ENCODE measurements at places on chromosomes 7 and 10.

DNA sequence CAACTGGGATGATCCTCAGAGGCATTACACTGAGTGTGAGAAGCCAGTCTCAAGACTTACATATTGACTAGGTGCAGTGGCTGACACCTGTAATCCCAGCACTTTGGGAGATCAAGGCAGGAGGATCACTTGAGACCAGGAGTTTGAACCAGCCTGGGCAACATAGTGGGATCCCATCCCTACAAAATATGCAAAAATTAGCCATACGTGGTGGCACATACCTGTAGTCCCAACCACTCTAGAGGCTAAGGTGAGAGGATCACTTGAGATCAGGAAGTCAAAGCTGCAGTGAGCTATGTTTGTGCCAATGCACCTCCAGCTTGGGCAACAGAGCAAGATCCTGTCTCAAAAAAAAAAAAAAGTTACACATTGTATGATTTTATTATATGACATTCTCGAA is 23.5 kb upstream of the TNPO3 start:
- no peak for DNase-seq

DNA sequence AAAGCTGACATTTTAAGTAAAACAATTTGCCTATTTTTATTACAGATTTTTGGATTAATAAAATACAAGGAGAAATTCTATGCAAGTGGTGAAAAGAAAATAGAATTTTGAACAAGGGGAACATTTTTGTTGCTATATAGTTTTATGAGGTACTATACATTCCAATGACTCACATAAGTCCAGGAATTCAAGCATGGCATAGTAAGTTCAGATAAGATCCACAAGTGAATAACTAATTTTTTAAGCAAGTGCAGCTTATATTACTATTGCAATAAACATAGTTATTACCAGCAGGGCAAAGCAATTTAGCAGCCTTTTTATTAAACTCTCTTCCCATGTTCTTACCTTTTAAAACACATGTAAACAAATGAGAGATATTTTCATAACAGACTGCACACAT is 1123.5 kb upstream of the LRRN3 start:
- DNase-seq: no peak

DNA sequence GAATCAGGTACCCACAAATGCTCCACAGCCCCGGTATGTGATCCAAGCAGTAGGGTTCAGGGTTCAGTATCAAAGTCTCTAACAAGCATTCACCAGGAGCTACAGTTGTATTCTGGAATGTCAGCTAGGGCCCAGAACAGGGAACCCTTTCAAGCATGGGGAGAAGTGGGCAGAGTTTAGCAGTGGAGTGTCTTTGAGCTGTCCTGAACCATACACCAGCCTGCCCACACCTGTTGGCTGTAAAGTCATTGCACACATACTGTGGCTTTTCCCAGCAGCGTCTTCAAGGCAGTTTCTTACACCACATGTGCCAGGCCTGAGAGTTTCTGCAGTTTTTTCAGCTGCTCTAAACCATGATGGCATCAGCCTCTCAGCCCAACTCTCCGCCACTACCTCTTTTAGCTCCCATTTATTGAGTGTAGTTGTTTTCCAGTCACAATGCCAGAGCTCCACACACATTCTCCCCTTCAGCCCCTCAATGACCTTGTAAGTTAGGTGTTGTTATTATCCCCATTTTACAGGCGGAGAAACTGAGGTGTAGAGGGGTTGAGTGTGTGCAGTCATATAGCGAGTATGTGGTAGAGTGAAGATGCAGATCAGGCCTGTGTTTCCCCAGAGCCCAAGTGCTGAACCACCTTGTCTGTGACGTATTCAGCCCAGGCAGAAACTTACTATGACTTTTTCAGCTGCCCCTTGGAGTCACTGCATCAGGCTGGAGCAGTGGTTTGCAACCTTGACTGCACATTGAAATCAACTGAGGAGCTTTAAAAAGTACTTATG is 83.1 kb downstream of the CHN2 start:
- DNase-seq: no peak

DNA sequence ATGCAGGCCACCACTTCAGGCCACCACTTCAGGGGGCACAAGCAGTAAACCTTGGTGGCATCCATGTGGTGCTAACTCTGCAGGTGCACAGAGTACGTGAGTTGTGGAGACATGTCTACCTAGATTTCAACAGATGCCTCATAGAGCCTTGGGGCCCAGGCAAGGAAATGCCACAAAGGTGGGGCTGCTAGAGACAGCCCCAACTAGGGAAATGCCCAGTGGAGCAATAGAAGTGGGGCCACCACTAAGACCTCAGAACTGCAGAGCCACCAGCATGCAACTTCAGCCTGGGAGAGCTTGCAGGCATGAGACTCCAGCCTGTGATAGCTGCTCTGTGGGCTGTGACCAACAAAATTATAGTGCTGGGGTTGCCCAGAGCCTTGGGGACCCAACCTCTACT is 107.6 kb downstream of the DNAJC1 start:
- DNase-seq: no peak

GRCh38 chr10:126387041-126387921 is 996 bp downstream of the ADAM12 start:
- peak; percentile 30 for DNase-seq

DNA sequence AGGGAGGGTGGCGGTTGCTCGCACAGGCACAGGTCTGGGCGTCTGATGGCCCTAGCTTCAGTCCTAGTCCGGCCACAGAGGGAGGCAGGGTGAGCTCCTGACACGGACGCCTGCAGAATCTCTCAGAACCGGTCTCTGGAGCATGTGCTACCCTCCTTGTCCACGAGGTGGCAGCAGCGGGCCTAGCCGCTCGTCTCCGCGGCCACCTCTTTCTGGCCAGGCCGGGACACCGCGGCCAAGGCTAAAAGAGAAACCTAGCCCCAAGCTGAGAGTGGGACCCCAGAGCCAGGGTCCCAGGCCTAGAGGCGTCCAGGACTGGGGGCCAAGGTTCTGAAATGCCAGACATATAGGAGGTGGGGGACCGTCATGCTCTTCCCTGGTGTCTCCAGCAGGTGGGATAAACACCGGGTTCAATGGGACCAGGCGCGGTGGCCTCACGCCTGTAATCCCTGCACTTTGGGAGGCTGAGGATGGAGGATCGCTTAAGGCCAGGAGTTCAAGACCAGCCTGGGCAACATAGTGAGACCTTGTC is 3.2 kb upstream of the LAT2 start:
- peak; percentile 17 for DNase-seq

DNA sequence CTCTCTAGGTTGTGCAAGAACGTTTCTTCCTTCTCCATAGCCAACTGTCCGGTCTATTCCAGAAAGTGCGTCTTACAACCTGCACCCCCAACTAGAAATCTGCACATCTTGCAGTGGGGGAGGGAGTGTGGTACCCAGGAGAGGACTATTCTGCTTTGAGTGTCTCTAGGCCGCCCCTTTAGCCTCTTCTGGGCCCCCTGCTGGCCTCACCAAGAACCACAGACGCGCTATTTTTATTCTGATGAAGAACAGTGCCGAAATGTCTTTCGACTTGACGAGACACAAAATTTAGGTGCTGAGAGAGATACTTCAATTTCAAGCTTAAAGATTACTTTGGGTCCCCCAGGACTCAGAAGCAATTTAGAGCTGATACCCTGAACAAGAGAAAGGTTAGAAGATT is 1.0 kb downstream of the CNPY1 start:
- DNase-seq: no peak

DNA sequence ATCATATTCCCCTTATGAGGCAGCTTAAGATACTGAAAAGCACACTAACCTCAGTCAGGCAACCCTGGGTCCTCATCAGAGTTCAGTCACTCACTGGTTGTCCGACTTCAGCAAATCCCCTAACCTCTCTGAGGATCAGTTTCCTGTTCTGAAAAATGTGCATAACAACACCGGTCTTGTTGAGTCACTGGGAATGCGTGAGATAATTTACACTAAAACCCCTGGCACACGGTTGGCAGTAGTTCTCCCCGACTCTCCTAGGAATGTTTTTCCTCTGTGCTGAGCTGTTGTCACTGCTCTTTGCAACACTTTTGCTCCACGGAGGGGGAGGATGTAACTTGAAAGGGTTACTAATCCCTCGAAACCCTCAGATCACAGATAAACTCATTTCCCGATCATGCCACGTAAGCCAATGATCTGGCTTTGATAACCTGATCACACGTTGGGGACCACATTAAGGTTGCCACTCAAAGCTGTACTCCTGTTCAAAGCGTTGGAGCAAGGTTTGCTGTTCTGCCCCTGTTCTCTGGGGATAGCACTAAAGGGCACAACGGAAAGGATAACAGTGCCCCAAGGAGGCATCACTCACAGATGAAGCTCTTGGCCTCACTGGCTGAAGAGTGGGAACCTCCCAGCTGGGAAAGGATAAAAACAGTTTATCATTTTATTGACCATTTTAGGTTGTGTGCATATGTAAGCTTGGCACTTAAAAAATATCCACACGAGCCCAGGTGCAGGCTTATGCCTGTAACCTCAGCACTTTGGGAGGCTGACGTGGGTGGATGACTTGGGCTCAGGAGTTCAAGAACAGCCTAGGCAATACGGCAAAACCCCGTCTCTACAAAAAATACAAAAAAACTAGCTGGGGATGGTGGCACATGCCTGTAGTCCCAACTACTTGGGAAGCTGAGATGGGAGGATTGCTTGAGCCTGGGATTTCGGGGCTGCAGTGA is 5.0 kb upstream of the RBM17 start:
- no peak for DNase-seq

DNA sequence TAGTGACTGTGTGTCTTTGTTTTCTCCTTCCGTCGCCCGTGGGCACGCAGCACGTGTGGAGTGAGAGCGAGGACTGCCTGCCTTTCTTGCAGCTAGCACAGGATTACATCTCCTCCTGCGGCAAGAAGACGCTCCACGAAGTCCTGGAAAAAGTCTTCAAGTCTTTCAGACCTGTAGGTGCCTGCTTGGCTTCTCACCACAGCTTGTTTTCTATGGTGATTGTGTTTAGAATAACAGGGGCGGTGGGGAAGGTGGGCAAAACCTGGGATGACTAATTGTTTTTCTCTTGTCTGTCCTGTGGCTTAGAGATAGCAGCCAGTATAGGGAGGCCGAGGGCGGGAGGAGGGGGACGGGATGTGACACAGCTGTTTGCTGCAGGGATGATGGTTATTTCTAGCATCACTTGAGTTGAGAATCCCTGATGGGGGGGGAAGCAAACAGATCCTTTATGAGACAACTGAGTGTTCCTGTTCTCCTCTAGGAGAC is 11.4 kb downstream of the MTURN start:
- peak; percentile 55 for DNase-seq

GRCh38 chr7:142927085-142927745 is 6.3 kb downstream of the TRPV5 start:
- no peak for DNase-seq

GRCh38 chr7:25707768-25708620 is 444.0 kb upstream of the NFE2L3 start:
- DNase-seq: no peak

- DNase-seq: no peak
Measured at GRCh38 chr7:142478479-142479220, 220.8 kb upstream of the PRSS58 start.

GRCh38 chr7:48421357-48421756 is 250.1 kb downstream of the ABCA13 start:
- DNase-seq: no peak

DNA sequence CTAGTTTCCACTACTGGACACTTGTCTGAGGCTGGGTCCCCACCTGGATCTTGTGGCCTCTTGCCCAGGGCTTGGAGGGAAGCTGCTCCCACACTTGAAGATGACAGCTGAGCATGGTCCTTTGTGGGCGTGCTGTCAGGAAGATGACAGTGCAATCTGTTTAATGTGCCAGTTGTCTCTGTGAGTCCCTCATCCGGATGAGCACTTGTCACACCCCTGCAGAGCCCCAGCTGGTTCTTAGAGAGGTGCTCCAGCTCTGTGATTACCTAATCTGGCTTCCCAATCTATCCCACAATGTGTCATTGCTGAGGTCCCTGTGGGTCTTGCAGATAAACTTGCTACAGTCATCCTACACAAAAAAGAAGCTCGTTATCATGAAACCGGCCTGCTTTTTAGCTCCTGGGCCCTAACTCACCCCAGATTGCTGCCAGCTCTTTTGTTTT is 34.8 kb upstream of the CCSER2 start:
- no peak for DNase-seq

GRCh38 chr10:126068322-126068721 is 172.0 kb downstream of the FANK1 start:
- no peak for DNase-seq

GRCh38 chr7:115135769-115136410 is 214.0 kb downstream of the MDFIC start:
- no peak for DNase-seq

GRCh38 chr7:39623732-39624441 is 515 bp downstream of the RALA start:
- DNase-seq: no peak

DNA sequence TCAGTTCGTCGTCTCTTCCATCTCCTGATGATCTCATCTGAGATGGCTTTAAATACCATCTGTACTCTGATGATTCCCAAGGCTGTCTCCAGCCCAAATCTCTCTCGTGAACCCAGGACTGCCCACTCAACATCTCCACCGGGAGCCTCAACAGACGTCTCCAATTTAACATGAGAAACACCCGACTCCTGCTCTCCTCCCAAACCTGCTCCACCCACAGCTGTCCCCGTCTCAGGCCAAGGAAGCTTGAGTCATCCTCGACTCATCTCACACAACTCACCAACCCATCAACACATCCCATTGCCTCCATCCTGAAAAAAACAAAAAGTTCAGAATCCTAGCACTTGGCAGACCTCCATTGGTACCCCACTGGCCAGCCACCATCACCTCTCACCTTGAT is 29.7 kb upstream of the CALN1 start:
- no peak for DNase-seq

DNA sequence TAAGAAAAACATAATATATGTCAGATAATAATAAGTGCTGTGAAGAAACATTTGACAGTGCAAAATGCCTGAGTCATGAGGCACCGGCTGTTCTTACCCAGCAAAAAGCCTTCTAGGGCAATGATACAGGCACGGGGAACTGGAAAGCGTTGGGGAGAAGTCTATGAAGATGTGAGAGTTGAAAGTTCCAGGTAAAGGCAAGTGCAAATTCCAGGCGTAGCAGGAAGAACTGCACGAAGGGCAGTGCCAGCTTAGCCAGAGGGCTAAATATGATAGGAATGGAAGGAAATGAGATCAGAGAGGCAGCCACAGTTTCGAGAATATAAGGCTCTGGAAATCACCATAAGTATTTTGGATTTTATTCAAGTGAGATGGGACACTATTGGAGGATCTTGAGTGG is 87.0 kb downstream of the IPMK start:
- no peak for DNase-seq

DNA sequence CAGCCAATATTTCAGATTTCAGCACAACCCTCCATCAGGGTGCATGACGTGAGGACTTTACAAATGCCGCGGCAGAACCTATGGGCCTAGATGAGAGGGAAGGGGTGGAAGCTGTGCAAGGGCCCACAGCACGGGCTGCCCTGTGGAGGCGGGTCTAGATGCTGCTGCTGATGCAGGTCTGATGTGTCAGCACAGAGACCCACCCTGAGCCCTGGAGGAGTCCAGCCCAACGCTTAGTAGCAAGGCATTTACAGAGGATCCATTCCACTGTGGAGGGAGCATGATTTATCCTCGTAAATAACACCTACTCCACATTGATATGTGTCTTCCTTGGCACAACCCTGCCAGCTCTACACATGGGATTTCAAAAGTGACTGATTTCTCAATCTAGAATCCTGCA is 48.5 kb downstream of the MYL10 start:
- no peak for DNase-seq

GRCh38 chr7:12968836-12969422 is 281.5 kb downstream of the ARL4A start:
- no peak for DNase-seq

- DNase-seq: no peak
Measured at GRCh38 chr7:158357898-158358821, 229.5 kb downstream of the PTPRN2 start.
